Uterus (tissue), 4 donors: ENCODE measurements at places on chromosomes 6 and 20. TPM values are rescaled to one million over a fixed set of nuclear protein-coding genes. Genes with fewer than 3 reads are reported as not detected.

DNA sequence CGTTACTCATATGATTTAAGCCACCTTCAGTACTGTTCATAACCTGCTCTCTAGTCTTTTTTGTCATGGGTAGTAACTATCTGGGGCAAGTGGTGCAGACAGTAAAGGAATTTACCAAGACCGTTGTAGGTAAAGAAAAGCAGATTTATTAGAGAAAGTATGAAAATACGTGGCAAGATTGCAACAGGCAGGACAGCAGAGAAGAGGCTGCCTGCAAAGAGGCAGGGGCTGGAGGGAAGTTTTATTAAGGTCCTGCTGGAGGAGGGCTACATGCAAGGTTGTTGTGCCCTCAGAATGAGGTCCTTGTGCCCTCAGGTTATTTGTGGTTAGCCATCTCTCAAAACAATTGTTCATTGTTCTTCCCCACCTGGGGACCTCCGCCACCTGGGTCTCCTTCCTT lies 444.3 kb downstream of the BCKDHB start:
- H3K4me3 ChIP-seq = no peak overlapping the region
- H3K4me1 ChIP-seq = no peaks in the 10 kb centered on the region
- no peak overlapping the region for H3K27ac ChIP-seq
- H3K36me3 ChIP-seq = no peaks in the 10 kb centered on the region

DNA sequence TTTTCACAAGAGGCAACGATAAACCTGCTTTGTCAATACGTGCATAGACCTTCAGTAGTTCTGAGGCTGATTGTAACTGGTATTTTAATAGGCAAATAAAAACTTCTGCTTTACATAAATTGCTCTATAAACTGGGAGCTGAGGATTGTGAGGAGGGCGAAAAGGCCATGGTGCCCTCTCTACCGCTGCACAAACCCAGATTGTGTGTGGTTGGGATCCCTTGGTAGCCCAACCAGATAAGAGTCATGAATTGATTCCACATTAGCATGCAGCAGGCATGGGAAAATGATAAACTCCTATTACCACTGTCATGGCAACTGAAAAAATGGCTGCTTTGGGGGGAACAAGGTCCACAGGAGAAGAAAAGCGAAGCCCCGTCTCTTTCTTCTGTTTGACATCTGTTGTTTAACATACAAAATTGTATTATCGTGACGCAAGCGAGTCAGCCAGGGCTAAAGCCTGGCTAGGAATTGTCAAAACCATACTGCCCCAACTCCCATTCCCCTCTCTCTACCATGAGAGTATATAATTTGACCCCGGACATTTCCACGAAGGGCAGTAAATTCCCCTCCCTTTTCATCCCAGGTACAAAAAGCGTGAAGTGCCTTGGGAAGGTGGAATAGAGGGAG lies 157.8 kb upstream of the SALL4 start:
- no peak overlapping the region for H3K4me3 ChIP-seq
- no peaks in the 10 kb centered on the region for H3K36me3 ChIP-seq
- H3K27ac ChIP-seq = no peak overlapping the region

DNA sequence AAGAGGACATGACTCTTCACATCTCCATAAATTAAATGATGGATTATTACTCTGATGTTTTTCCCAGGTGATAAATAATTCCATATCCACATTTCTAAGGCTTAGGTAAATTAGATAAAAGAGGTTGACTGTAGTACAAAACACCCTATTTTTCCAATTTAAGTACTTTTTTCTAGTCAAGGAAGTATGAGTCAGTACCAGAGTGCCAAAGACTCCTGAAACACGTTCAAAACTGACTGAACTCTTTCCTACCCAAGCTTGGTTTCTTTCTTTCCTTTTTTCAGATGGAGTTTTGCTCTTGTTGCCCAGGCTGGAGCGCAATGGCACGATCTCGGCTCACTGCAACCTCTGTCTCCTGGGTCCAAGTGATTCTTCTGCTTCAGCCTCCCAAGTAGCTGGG lies 85.0 kb downstream of the DOK5 start:
- H3K4me1 ChIP-seq = no peaks in the 10 kb centered on the region
- H3K27ac ChIP-seq = no peak overlapping the region
- H3K36me3 ChIP-seq = no peaks in the 10 kb centered on the region

- no peak overlapping the region for H3K27ac ChIP-seq
- no peaks in the 10 kb centered on the region for H3K27me3 ChIP-seq
- no peak overlapping the region for H3K4me3 ChIP-seq
- no peak for DNase-seq
Observed at GRCh38 chr20:62441987-62442539, 14.7 kb upstream of the RBBP8NL start.

DNA sequence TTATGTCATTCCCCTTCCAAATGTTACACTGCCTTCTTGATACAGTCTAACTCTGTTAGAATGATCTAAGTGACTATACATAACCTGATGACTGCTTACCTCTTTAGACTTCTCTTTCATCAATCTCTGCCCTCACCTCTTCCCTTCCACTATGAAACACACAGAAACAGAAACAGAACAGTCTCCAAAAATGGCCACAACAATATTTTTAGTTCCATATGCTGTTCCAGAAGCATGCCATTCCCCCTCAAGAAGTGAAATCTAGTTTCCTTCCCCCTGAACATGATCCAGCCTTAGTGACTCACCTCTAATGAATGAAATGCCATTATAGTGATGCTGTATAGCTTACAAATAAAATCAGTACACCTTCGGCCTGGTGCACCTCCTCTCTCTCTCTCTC lies 229.3 kb upstream of the TENT5A start:
- no peaks in the 10 kb centered on the region for H3K36me3 ChIP-seq
- H3K27me3 ChIP-seq = no peaks in the 10 kb centered on the region
- no peak overlapping the region for H3K27ac ChIP-seq
- H3K4me1 ChIP-seq = no peaks in the 10 kb centered on the region

DNA sequence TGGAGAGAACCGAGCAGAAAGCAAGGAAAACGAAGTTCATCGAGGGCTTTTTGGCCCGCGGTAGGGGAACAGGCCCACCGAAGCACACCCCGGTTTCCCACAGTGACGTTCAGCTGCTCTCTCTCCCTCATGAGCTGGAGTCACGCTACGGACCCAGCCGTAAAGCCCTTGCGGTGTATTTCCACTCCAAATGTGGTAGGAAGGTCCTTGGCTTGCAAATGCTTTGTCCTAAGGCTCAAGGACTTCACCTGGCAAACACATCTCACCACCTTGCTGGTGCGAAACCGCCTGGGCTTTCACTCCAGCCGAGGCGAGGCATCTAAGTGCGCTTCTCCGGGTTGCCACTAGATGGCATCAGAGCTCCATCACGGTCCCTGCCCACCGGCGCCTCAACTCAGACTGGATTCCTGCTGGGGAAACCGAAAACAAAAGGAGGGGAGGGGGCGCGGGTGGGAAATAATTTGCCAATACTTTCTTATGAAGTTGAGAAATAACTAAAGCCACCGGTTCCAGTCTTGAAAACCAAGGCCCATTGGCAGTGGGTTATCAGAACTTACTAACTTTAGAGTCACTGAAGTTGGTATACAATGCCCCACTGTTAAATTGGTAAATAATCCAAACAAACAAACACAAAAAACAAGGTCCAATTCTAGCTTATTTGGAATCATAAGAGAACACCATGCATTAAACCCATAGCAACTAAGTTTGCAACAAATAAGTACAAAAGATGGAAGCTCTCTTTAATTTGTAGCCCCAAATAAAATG lies 13.4 kb upstream of the FOXC1 start:
- no peaks in the 10 kb centered on the region for H3K4me1 ChIP-seq
- no peak overlapping the region for H3K4me3 ChIP-seq
- no peaks in the 10 kb centered on the region for H3K36me3 ChIP-seq

DNA sequence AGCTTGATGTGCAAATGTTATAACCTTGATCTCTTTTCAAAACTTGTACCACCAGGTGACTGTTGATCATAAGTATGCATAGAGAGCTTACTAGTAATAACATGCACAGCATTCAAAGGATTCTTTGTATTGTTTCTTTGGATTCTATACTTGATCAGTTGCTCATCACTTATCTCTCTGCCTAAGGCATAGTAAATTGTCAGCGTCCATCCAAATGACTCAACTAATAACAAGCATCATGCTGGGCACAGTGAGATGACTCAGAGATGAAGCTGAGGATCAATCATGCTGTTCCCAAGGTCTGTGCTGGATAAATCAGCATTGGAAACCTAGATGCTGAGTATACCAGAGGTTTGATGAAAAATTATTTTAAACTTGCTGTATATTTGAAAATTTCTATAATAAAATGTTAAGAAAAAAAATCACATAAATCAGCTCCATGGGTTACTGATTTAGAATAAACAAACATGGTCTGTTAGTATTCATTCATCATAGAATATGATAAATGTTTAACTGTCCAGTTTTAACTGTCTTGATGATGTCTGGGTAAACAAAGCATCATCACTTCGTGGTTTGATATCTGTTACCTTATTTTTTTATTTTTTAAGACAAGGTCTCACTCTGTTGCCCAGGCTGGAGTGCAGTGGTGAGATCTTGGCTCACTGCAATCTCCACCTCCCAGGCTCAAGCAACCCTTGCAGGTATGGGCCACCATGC lies 45.6 kb upstream of the SGK1 start:
- no peak overlapping the region for H3K4me3 ChIP-seq
- H3K4me1 ChIP-seq = no peaks in the 10 kb centered on the region
- no peaks in the 10 kb centered on the region for H3K27me3 ChIP-seq
- DNase-seq = no peak
- H3K36me3 ChIP-seq = no peaks in the 10 kb centered on the region

DNA sequence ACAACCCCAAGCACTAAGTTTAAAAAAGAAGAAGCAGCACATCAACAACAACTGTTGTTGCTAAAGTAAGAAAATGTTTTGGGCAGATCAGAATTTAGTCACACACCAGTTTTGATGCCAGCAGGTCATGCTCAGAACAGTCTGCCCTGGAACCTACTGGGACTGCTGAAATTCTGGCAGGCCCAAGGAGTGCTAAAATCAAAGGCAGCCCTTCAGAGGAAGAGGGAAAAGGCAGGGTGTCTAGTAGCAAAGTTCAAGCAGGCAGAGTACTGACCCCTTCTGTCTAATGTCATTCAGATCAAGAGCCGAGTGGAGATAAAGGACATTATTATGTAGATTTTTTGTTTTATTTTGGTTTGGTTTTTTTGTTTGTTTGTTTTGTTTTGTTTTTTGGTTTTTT lies 96.6 kb upstream of the LOC128125822 start:
- H3K27me3 ChIP-seq = no peaks in the 10 kb centered on the region
- DNase-seq = no peak
- no peaks in the 10 kb centered on the region for H3K36me3 ChIP-seq
- no peak overlapping the region for H3K4me3 ChIP-seq

- no peaks in the 10 kb centered on the region for H3K36me3 ChIP-seq
- peak overlapping the region; percentile 96 for H3K27ac ChIP-seq
- H3K27me3 ChIP-seq = no peaks in the 10 kb centered on the region
Observed at GRCh38 chr6:32087574-32088486, 21.3 kb downstream of the TNXB start.

Gene TXLNB
- total RNA-seq = 2.5 TPM

Gene CDSN
- not detected for total RNA-seq

Gene CCND3
- 101 TPM for total RNA-seq

Gene TINAG
- not detected for total RNA-seq
